Anterior cingulate cortex (tissue), 58 donors: ENCODE measurements at places on chromosomes 2 and 18.
A peak's percentile ranks its signal among the peaks of the same experiment; 100 is the strongest.

GRCh38 chr2:26344581-26345282 lies 1.2 kb upstream of the SELENOI start:
- DNase-seq, result no peak

DNA sequence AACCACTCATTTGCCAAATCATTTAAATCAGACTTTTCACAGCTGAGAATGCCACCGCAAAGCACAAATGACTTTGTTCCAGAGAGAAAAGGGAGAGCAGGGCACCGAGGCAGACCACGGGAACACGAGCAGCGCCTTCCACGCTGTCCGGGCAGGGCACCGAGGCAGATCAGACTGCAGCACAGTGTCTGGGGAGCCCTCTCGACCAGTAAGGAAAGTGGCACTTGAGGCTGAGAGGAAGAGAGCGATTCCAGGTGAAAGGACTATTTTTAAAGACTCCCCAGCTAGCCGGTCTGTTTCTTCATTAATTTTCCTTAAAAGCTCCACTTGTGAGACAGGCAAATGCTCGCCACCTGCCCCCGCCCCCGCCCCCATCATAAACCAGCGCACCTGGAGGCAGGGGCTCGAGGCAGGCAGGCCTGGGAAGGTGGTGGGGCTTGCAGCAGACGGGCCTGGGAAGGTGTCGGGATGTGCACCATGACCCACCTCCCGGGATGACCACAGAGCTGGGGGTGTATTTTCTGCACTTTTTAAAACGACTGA lies 80.9 kb upstream of the CTDP1 start:
- DNase-seq, result no peak

GRCh38 chr18:54774423-54774822 lies 53.9 kb upstream of the RAB27B start:
- no peak for DNase-seq

DNA sequence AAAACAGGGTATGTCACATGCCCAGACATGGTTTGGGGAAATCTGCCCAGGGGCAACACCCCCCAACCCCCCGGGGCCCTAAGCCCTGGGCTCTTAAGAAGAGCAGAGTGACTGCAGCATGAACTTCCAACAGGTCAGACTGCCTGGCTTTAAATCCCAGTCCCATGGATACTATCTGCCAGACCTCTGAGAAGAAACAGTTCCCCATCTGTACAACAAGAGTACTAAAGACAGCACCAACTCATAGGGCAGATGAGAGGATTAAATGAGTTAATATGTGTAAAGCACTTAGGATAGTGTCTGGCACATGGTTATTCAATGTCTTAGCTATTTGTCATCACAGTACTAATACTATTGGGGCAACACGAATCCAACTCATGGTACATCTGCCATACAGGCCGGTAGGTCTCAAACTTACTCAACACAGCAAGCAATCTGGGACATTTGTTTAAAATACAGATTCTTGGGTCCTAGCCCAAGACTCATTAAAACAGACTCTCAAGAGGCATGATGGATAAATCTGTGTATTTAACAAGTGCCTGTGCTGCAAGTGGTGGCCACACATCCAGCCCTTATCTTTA lies 23.4 kb downstream of the CDH2 start:
- no peak for DNase-seq

DNA sequence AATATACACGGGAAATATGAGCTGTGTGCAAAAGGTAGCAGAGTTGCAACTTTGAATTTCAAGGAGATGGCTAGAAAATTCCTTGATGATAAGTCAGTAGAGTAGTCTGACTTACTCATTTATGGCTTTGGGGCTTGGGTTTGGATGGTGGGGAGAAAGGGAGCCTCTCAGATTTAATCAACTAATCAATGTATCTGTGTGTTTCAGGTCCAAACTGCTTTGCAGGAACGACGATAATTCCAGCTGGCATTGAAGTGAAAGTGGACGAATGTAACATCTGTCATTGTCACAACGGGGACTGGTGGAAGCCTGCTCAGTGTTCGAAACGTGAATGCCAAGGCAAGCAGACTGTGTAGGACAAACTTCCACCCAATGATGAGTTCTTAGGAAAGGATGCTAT lies 164.6 kb downstream of the VWC2L start:
- no peak for DNase-seq

- DNase-seq, result no peak
These were observed 27.1 kb upstream of the ICOS start for GRCh38 chr2:203909261-203909967.

GRCh38 chr2:233639860-233640259 lies 3.6 kb downstream of the UGT1A10 start:
- DNase-seq, result no peak

DNA sequence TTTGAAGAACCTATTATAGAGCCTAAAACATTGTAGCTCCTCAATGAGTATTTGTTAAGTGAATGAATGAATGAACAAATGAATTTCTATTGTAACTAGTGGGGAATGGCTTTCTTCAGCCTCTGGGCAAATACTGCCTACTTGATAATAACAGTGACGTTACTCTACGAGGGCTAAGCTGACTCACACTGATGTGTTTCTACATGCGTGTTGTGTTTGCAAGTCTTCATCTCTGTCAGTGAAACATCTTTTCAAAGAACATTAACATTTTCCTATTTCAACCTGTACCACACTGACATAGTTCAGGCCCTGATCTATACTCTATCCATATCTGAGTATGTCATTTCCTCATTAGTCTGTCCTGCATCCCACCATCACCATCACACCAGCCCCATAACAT lies 319.9 kb upstream of the ACVR2A start:
- no peak for DNase-seq

- no peak for DNase-seq
These were observed 17.6 kb upstream of the TMEM247 start for GRCh38 chr2:46461709-46462171.

- DNase-seq, result no peak
These were observed 1389.1 kb upstream of the TMEFF2 start for GRCh38 chr2:193583638-193584400.

DNA sequence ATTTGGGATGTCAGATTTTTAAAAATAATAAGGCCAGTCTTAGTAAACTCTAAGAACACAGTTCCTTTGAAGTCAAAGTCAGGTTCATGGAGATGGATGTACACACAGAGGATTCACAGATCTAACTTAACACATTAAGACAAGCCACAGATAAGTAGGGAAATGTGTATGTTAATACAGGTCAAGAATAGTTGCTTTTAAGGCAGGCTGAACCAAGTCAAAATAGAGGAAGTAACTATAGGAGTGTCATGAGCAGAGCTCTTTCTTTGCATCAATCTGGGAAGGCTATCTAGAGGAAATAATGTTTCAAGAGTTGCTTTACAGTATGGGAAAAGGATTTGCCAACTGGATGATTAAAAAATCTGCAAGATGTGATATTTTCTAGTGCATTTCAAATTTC lies 128.0 kb upstream of the FBXO11 start:
- DNase-seq, result no peak

DNA sequence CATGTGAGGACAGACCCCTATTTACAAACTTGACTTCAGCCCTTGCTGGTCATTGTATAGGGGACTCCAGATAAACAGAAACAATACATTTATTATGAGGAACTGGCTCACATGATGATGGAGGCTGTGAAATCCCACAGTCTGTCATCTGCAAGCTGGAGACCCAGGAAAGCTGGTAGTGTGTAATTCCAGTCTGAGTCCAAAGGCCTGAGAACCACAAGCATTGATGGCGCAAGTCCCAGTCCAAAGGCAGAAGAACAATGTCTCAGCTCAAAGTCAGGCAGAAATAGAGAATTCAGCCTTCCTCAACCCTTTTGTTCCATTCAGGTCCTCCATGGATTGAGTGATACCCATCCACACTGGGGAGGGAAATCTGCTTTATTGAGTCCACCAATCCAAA lies 28.1 kb upstream of the SPP2 start:
- DNase-seq, result no peak

DNA sequence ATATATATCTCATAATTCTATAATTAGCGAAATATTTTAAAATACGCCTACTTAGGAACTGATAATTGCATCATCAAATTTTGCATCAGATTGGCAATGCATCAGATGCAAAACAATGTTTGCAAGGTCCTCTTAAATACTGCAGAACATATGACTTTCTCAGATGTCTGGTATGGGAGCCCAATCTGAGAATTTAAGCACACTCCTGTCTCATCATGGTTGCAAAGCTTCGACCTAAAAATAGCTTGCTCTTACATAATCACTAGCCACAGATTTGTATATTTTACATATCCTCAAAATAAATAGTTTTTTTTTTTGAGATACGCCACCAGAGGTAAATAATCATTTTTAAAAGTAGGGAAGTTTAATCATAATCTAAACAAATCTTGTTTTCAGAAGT lies 123.2 kb downstream of the CABYR start:
- DNase-seq, result no peak

- DNase-seq, result no peak
These were observed 109.1 kb upstream of the ID2 start for GRCh38 chr2:8572712-8573233.

DNA sequence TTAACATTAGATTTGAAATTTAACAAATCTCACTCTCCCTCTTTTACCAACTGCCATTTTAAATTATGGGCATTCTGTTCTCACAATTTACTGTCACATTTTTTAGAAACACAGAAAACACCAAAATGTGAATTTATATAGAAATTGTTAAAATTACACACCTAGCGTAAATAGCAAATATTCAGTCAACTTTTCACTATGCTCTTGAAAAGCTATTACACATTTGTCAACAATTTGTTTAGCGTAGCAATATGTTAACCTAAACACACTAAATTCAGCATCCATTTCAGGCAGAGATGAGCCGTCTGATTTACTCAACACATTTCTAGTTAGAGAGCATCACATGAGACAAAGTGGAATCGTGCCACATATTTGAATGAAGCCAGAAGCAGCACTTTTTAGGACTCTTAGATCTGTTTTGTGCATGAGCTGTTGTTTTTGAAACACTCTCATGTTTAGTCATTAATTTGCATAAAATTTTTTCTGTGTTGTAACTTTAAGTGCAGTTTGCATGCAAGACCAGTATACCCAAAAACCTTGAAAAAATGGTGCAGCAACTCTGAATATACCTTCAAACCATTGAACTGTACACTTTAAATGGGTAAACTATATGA lies 8.2 kb downstream of the TTC32 start:
- no peak for DNase-seq

- DNase-seq, result no peak
These were observed 393.1 kb upstream of the LYPD1 start for GRCh38 chr2:133062931-133063665.

GRCh38 chr2:119011162-119011909 lies 69.3 kb downstream of the MARCO start:
- DNase-seq, result peak; percentile 26

DNA sequence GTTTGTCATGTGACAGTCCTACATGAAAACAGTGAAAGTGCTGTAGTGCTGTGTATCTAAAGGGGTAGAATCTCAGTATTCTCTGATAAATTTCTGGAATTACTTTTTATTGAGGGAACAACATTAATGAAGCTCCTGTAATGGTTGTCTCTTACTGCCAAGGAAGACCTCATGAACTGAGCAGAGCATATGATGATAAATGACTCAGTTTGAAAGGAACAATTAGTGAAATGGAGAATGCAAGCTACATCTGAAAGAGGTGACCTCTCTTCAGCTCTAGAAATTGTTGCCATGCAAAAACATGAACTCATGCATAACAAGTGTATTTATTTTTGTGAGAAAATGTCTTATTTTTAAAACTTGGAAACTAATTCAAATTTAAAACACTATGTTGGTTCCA lies 93.6 kb downstream of the SCN9A start:
- no peak for DNase-seq

GRCh38 chr2:88760819-88761598 lies 69.5 kb downstream of the RPIA start:
- DNase-seq, result no peak

GRCh38 chr2:127670055-127670956 lies 5.0 kb downstream of the LIMS2 start:
- DNase-seq, result no peak

DNA sequence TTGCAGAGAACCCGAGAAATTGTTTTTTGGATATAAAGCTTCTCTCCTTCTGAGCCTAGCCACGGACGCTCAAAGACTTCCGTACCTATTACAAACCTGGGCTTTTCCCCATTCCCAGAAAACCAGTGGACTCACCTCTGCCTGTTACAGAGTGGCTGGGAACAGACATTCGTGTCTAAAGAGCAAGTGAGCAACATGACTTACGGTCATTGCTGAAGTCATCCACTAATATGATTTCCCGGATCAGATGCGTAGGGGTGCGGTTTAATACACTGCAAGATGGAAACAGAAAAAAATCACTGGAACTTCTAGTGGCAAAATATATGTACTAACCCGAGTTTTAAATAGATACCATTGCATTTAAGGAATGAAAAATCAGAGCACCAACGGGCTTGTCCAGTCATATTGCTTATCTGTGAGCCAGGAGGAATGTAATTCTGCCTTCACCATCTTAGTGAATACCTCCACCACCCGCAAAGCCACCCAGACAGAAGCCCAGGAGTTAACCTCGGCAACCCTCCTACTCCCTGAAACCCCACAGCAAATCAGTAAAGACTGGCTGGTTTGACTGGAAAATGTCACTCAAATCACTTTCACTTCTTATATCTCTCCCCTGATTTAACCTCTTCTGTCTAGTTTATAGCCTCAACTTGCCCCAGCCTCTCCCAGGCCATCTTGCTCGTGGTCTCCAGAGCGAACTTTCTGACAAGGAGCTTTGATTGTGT lies 151.1 kb upstream of the CAPN13 start:
- no peak for DNase-seq

DNA sequence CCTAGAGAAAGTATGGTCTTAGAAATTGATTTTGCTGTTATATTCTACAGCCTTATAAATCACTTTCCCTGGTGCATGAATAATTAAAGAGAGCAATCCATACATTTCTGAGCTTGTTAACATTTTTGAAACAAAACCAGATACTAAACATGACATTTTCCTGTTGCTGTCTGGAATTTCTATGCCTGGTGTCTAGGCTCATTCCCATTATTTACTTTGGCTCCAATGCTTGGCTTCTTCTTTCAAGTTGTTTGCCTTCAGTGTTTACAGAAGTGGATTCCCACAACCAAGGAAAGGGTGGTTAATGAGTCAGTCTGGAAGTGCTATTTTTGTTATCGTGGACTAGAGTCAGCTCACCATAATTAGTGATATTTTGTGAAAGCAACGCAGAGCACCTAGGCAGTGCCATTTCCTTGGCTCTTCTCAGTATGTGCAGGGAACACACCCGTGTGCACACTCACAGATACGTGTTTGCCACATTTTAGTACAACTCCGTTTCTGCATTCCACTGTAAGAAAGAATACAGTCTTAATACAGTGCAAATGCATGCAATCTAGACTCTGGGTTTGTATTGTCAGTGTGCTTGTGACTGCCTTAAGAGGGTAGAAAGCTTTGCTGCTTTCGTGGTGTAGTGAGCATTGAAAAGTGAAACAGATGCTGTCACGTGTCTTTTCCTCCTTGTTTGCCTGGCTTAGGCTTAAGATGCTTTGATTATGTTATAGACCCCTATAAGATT lies 185.0 kb upstream of the RASGRP3 start:
- DNase-seq, result no peak

DNA sequence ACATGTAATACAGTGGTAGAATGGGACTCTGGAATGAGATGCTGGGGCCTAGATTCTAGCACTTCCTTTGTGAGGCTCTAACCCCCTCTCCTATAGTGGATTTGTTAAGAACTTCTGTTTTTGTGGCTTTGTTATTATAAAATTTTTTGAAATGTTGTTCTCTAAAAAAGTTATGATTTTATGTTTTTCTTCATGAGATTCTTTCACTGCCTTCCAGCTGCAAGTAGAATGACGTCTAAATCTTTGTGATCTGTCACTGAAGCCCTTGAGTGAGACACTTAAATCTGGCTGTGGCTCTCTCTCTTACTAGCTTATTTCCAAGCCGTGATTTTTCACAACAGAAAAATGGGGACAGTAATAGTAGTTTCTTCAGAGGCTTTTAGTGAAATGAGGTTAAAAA lies 1.6 kb downstream of the CASP8 start:
- DNase-seq, result no peak
